Kidney epithelial cell (primary cell): ENCODE measurements at places on chromosomes 7 and 10. TPM values are rescaled to one million over a fixed set of nuclear protein-coding genes. Genes with fewer than 3 reads are reported as not detected.

Gene VSTM2A
- total RNA-seq: not detected in 2 replicates

Gene MAGI2
- 2.5 and 5.1 TPM in 2 replicates for total RNA-seq

Gene SRI
- total RNA-seq: 109 and 118 TPM in 2 replicates

Gene PNPLA8
- 22.3 and 26.3 TPM in 2 replicates for total RNA-seq

Gene EN2
- total RNA-seq: 0.07 and 0.17 TPM in 2 replicates

Gene NEURL1
- 1.3 and 2.1 TPM in 2 replicates for total RNA-seq

Gene LHFPL3
- not detected in 2 replicates for total RNA-seq

Gene ZNF736
- total RNA-seq: 9.3 and 10.5 TPM in 2 replicates
